ENCODE measurements at places on chromosomes 12 and 14.

- no peak for DNase-seq
These were observed 27.6 kb downstream of the TC2N start for GRCh38 chr14:91839749-91840148.

- DNase-seq, result no peak
These were observed 15.7 kb upstream of the CRY1 start for GRCh38 chr12:107108995-107109508.

GRCh38 chr14:86203843-86204242 is 673.9 kb downstream of the FLRT2 start:
- DNase-seq, result no peak

GRCh38 chr14:71651228-71651627 is 281.0 kb upstream of the RGS6 start:
- peak; percentile 24 for DNase-seq
